Mesenchymal stem cell (in vitro differentiated cells and primary cell): ENCODE measurements at places on chromosomes 3 and 15.
A peak's percentile ranks its signal among the peaks of the same experiment; 100 is the strongest.

DNA sequence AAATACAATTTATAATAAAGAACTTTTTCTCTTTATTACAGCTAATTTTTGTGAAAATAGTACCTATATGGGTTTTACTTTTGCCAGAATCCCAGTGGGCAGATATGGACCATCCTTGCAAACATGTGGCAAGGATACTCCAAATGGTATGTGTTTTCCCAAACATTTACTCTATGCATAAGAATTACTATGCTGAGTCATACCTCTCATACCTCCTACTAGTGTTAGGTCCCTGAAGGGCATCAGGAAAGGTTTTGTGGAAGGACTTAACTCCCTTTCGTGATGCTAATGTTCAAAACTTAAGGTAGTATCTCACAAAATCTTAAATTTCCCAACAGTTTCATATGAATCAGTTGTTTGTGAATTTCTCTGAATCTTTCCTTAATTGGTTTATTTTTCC, 21.3 kb downstream of the ADGRG7 start:
- DNase-seq: peak; percentile 7

DNA sequence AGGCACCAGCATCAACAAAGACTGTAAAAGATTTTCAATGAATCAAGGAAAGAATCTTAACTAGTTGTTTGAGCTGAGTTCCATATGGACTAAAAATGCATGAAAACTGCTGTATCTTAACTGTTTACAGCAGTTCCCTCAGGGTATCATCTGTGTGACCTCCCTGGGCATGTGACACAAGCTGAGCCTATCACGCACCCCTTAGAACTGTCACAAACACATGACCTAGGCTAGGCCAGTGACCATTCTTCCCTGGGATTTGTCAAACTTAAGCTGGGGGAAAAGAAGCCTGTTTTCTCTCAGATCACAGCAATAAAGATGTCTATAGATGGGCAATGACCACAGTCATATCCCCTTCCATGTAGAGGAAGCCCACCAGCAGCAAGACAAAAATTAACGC, 35.7 kb downstream of the IGF2BP2 start:
- no peak for DNase-seq

- no peak for DNase-seq
Measured at GRCh38 chr3:28250999-28251398, 9.6 kb downstream of the CMC1 start.

DNA sequence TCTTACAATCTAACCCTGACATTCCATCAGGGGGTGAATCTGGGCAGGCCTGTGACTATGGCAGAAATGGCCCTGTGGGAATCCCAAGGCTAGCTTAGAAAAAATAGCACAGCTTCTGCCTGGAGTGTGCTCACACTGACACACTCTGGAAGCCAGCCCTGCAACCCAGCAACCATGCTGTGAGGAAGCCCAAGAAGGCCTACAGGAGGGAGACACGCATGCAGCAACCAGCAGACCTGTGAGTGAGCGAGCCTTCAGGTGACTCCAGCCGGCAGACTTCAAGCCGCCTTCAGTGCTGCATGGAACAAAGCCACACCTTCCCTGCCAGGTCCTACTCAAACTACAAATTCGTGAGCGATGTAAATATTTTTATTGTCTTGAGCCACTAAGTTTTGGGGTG, 26.1 kb downstream of the RAB6B start:
- no peak for DNase-seq

DNA sequence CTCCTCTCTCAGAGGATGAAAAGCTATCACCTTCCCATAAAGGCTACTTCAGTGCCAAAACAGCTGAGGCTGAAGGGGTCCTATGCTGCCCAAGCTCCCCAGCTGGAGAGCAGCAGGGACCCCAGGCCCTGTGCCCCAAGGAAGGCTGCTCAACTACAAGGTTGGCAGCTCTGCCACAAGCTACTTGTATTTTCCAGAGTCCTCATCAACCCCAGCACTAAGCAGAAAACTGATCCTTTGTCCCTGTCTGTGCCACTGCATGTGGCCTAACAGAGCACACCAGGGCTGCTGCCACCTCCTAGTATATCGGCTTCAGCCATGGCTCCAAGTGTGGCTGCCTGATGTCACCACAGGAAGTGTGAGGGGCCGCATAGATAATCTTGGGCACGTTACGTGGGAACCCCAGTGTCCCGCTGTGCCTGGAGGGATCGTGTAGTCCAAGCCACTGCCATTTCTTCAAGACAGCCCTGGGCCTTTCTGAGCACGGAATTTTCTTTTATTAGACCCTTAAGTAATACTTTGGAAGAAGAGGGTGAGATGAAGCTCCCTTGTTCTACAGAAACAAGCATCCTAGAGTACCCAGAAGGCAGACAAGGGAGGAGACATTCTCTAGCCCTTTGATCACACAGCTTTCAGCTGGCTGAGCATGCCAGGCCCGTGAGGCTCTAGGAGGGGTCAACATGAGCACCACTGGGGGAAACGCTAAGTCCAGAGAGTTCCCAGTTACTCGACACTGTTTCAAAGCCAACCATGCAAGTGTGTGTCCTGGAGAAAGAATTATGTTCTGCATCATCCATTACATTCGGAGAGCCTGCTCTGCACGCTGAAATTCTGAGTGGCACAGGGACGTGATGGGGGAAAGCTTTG, 60.7 kb downstream of the CAPN7 start:
- DNase-seq: no peak

DNA sequence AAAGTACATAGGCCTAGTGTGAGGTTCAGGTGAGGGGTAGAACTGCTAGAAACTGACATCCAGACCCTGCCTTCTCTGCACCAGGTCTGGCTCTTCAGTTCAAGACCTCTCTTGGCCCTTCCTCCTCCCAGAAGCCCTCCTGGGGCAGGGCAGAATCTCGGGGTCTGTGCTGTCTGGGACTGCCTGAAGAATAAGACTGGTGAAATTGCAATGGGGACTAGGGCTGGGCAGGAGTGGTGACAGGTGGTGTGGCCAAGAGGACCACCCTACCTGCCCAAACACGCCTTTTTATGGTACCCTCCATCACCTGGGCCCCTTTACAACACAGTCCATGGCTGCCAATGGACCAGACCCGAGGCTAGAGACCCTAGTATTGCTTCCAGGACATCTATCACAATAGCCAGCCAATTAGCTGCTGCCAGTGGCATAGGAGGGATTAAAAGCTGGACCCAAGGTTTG, 1.5 kb upstream of the NCKIPSD start:
- no peak for DNase-seq

GRCh38 chr3:16317561-16317945, 52.5 kb downstream of the OXNAD1 start:
- no peak for DNase-seq
